ENCODE measurements at places on chromosomes 1 and 21.

DNA sequence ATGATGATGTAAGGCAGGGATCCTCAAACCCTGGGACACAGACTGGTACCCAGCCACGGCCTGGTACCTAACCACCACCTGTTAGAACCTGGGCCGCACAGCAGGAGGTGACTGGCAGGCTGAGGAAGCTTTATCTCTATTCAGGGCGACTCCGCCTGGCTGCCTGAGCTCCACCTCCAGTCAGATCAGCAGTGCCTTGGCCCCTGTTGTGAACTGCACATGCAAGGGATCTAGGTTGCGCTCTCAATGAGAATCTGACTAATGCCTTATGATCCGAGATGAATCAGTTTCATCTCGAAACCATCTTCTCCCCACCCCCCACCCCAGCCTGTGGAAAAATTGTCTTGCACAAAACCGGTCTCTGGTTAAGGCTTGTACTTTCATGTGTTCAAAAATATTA lies 4.2 kb downstream of the RNPC3 start:
- DNase-seq, result peak; percentile 36

- DNase-seq, result no peak
These were observed 387.2 kb upstream of the DUSP10 start for GRCh38 chr1:222129041-222129440.

DNA sequence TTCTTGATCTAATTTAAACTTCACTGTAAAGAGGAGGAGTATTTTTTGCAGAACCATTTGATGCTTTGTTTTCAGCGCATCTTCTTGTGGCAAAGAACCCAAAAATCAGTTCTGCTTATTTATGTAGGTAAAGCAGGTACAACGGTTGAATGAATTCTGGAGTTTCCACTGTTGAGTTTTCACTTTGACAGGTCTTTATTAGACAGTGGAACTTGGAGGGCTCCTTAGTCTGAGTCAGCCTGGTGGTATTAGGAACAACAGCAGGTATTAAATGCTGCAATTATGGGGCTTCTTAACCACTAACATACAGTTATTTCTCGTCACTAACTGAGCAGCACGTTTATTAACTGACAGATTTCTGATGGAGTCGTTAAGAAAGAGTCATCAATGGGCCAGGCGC lies 1.2 kb downstream of the LRIG2 start:
- DNase-seq, result no peak

- DNase-seq, result no peak
These were observed 195.7 kb upstream of the PTBP2 start for GRCh38 chr1:96525657-96526557.

GRCh38 chr1:186804679-186805078 lies 24.1 kb upstream of the PLA2G4A start:
- DNase-seq, result no peak

GRCh38 chr1:163866564-163866963 lies 544.8 kb downstream of the NUF2 start:
- no peak for DNase-seq

DNA sequence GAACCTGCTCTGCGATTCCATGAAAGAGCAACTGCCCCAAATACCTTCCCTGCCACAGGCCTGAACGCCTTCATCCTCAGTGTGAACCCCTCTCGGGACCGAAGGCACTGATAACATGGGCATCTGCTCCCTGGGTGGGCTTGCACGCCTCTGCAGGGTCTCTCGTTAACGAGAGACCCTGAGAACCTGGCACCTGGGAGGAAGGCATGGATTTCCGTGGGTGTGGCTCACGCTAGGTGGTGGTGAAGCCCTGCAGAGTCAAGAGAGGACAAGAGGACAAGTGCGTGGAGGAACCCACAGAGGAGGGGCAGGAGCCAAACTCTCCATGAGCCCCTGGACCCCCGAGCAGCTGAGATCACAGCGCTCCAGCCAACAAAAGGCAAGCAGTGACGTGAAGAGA lies 26.8 kb upstream of the COL6A2 start:
- no peak for DNase-seq

GRCh38 chr21:44510508-44511218 lies 29.3 kb downstream of the KRTAP10-1 start:
- peak; percentile 73 for DNase-seq

DNA sequence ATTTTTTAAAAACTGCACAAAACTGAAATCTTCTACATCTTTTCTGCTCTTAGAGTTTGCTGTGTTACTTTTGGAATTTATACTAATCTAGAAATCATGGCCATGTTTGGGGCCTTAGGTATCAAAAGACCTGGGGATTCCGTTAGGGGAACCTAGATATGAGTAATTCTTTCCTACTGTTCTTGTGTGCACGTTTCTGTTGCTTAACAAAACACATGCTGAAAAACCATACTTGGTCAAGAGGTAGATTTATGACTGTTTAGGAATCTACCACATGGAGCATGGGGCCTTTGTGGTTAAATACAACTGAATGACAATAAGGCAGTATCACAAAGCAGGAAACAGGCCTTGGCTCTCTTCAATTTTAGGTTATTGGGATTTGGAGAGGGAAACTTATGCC lies 291.9 kb upstream of the USP25 start:
- no peak for DNase-seq

- no peak for DNase-seq
These were observed 96.2 kb downstream of the RNF220 start for GRCh38 chr1:44501047-44501890.

- no peak for DNase-seq
These were observed 97.6 kb downstream of the PPIAL4G start for GRCh38 chr1:148385371-148386030.

DNA sequence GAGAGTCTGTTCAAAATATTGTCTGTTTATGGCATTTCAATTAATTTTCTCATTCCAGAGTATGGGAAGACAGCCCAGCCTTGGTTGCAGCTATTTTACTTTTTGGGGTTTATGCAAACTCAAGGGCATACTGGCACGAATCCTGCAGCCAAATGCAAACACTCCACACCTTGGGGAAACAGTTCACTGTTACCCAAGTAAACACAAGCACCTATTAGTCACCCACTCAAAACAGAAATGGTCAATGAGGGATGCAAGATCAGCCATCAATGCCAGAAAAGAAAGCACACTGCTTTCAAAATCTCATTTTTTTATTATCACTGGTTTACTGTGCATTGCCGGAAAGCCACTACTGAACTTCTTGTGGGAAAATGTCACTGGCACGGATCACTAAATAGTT lies 170.6 kb downstream of the RUNX1 start:
- no peak for DNase-seq

DNA sequence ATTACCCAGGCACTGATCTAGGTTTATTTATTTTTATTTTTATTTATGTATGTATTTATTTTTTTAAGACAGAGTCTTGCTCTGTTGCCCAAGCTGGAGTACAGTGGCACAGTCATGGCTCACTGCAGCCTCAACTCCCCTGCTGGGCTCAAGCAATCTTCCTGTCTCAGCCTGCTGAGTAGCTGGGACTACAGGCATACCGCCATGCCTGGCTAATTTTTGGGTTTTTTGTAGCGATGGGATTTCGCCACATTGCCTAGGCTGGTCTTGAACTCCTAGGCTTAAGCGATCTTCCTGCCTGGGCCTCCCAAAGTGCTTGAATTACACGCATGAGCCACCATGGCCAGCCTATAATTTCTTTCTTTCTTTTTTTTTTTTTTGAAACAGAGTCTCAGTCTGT lies 9.4 kb downstream of the PHACTR4 start:
- DNase-seq, result no peak

- no peak for DNase-seq
These were observed 10.5 kb downstream of the SLC2A1 start for GRCh38 chr1:42947965-42948732.

DNA sequence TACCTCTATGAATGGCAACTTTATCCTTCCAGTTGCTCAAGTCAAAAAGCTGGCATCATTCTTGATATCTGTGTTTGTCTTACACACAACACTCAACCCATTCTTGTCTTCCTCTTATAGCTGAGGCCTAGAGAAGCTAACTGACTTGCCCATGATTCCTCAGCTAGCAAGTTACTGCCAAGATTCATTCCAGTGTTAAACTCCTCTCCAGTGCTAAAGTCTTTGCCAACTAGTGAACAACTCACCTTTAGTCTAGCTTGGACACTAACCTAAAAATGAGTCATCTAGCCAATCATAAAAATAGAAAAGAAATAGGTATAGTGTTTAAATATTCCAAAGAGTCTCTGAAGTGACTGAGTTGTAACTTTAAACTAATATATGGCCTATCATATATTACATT lies 45.6 kb upstream of the RGS2 start:
- DNase-seq, result no peak

GRCh38 chr1:11948822-11949458 lies 14.4 kb downstream of the PLOD1 start:
- DNase-seq, result no peak

DNA sequence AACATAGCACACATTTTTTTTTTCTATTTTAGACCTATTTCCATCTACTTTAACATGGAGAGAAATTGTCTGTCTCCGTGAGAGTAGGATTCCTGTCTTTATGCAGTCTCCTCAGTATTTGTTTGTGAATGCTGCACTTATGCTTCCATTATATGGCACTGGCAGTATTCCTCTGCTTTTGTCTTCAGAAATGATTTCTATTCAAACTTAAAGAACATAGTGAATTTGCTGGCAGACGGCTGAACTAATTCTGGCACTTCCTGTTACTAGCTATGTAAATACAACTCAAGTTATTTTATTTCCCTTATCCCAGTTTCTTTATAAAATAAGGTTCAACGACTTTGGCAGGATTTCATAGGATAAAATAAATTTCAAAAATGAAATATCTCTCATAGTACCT lies 45.3 kb downstream of the KCTD3 start:
- DNase-seq, result no peak

DNA sequence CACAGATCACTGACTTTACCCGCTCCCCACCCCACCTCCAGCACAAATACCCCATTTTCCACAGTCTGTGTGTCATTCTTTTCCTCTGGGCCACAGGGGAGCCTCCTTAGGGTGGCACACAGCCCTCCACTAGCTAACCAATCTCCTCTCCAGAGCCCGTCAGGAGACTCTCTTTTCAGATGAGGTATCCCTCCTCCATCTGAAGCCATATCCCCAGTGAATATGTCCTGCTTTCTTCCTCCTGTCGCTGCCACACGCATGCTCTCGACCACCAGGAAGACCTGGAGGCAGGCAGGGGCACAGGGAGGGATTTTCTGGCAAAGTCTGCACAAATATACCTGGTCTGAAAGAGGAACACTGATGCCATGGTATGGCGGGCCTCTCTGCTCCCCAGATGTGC lies 635 bp downstream of the ZNF648 start:
- DNase-seq, result no peak

DNA sequence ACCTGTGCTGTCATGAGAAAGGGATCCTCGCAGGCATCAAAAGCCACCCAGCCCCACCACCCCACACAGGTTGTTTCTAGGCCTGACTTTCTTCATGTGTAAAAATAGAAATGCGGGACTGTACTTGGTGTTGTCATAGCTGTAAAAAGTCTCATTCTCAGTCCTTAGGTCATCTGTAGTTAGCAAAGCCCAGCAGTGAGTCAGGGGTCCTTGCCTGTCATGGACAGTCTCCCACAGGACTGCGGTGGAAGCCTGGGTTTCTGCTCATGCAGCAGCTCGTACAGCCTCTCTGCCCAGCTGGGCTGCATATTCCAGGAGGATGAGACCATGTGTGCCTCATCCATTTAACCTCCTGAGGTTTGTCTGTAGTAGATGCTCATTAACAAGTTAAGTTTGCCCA lies 58.2 kb downstream of the MRPS6 start:
- no peak for DNase-seq

GRCh38 chr1:86640161-86640670 lies 64.2 kb upstream of the SH3GLB1 start:
- DNase-seq, result no peak

- no peak for DNase-seq
These were observed 67.6 kb upstream of the C8B start for GRCh38 chr1:57033222-57034001.

- DNase-seq, result no peak
These were observed 22.7 kb downstream of the SPOCD1 start for GRCh38 chr1:31793086-31793485.

DNA sequence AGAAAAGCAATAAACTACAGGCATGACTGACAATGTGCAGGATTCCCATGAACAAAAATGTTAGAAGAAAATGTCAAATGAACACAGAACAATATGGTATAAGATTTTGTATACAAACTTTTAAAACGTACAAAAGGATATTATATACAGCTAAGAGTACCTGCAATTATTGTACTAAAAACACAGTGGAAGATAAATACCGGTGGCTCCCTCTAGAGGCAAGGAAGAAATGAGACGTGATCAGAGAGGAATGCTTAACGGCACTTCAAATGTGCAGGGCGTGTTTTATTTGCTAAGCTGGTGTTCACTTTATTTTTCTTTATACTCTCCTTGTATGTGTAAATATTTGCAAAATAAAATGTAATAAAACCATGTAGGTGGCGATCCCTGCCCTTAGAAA lies 191.8 kb upstream of the SAMSN1 start:
- no peak for DNase-seq

- no peak for DNase-seq
These were observed 8.4 kb downstream of the FOXE3 start for GRCh38 chr1:47424336-47424982.

DNA sequence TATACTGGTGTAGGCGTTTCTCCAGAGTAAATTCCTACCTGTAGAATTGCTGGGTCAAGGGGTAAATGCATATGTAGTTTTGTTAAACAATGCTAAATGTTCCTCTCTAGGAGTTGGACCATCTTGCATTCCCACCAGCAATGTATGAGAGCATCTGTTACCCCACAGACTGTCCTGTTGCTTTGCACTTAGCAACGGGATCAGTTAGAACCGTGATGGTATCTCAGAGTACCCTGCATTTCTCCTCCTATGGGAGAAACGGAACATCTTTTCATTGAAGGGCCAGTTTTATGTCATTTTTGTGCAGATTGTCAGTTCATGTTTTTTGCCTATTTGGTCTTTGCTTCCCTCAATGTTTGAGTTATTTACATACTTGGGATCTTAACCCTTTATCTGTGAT lies 18.0 kb upstream of the RIPPLY3 start:
- DNase-seq, result no peak

DNA sequence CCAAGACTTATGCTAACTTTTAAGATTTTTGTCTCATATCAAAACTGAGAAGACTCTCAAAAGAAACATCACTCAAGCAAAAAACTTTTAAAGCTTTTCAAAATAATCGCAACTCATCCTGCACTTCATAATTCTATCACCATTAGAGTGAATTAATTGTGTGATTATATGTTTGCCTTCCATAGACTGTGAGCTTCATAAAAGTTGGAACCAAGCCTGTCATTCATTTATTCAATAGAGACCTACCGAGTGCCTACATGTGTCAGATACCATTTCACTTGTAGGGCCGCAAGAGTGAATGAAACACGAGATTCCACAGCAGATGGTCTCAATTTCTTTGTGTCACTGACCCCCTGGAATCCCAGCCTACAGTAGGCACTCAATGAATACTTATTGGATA lies 106.4 kb downstream of the RHOU start:
- DNase-seq, result no peak

- no peak for DNase-seq
These were observed 37.5 kb downstream of the IGSF21 start for GRCh38 chr1:18144916-18145647.

- DNase-seq, result no peak
These were observed 203.0 kb downstream of the TOMM20 start for GRCh38 chr1:234925440-234926263.

DNA sequence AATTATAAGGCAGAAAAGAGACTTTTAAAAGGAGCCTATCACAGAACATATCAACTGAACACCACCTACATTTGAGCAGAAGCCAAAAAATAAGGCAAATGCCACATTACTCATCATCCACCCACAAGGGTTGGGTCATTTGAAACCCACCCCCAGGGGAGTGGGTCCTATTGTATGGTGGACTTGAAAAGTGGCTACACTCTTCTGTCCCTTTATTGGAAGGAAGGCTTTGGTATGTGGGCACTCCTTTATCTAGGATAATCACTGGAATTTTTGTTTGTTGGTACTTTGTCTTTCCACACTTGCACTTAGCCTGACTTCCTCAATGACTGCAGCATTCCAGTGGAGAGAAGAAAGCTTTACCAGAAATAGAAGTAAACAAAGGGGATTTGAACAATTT lies 157.2 kb upstream of the COL11A1 start:
- DNase-seq, result no peak
